NCI-H1092 (cell line): ENCODE measurements at places on chromosomes 3 and 15.

GRCh38 chr15:67098768-67099282 is 33.4 kb downstream of the SMAD3 start:
- DNase-seq, result no peak

DNA sequence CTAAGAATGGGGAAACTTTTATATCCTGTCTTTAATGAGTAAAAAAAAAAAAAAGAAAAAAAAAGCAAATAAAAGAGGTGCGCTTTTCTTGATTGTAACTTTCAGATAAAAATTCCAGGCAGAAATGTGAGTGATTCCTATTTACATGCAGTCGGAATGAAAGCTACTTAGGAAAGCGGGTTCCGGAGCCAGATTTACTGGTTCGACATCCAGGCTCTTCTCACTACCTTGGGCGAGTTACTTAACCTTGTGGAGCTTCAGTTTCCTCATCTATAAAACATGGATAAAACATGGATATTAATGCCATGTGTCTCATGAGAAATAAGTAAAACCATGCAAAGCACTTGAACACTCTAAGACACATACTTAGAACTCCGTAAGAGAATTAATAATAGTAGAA is 169.2 kb downstream of the TP63 start:
- DNase-seq, result no peak

DNA sequence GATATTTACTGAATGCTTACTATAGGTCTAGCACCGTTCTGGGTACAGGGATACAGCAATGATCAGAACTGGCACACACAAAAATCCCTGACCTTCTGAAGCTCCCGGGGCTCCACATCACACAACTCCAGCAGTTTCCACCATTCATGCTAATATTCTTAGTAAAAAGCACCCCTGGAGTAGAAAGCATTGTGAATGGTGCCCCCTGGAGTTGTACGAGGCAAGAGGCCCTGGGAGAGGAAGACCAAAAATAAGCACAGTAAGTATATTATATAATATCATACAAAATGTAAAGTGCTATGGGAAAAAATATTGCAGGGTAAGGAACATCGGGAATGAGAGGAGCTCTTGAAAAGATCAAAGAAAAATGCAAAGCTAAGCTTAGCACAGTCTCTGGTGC is 790 bp upstream of the SRGAP3 start:
- no peak for DNase-seq

DNA sequence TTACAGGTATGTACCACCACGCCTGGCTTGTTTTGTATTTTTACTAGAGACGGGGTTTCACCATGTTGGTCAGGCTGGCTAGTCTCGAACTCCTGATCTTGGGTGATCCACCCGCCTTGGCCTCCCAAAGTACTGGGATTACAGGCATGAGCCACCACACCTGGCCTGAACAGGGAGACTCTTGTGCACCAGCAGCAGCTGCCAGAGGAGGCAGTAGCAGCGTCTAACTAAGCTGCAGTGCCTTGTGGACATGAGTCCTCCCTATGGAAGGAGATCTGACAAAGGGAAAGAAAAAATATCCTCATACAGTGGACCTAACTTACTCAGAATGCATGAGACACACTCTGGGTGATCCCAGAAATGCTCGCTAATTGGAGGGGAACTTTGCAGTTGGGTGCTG is 36.8 kb upstream of the NEO1 start:
- DNase-seq, result no peak

DNA sequence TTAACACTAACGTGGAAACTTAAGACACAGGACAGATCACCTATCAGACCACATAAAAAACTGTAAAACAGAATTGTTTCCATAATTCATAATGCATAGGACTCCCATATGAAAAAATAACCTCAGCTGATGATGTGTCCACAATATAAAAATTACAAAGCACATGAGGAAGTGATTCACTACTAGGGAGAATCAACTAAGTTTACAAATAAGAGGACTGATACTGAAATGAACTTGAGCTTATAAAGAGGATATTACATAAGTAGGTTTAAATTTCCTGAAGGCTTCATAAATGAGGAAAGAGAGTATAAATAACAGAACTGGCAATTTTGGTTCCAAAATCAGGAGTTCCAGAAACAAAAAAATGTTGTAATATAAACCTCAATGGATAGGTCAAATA is 111.9 kb downstream of the SAMMSON start:
- DNase-seq, result no peak

- DNase-seq, result no peak
Observed at GRCh38 chr3:71577011-71577410, 6.5 kb downstream of the FOXP1 start.

- DNase-seq, result no peak
Observed at GRCh38 chr3:55147856-55148720, 220.2 kb upstream of the LRTM1 start.

DNA sequence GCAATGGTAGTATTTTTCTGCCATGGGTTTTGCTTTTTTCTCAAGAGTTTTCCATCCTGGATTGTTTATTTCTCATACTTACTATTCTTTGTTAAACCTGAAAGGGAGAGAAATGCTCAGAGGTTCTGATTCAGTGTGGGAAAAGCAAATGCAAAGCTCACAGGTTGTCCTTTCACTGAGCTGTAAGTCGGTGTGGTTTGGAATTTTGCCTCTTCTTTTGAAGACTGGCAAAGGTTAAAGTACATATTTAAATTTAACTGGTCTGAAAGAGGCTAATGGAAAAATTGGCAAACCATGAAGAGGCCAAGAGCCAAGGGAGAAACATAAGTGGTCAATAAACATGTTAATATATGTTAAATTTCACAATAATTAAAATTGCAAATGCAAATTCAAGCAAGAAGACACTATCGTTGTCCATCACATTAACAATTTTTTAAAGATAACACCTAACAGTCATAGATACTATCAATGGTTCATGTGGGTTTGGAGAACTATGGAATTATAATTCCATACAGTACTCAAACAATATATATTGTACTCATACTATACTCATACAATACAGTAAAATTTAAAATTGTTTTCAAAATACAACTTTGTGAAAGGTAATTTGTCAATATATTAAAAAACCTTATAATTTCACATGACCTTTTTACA is 246.8 kb upstream of the STT3B start:
- DNase-seq, result no peak

DNA sequence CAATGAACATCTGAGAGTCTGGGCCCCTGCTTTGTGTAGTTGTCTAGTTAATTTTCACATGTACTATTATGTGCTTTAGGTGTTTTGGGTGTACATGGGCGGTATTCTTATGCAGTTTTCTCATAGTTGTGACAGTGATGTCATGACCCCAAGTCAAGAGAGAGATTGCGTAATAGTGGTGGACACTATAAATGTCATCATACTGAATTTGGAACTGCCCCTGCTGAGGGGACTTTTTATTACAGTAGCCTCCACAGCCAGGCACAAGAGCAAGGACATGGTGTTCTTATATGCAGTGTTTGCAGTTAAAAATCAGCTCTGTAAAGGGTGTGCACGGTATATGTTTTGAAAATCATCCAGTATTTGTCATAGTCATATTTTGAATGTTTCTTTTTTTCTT is 29.5 kb downstream of the ABHD2 start:
- DNase-seq, result no peak

- no peak for DNase-seq
Observed at GRCh38 chr15:79122991-79123390, 32.4 kb upstream of the RASGRF1 start.

GRCh38 chr3:15768421-15769255 is 29.1 kb downstream of the ANKRD28 start:
- no peak for DNase-seq
